ENCODE measurements at places on chromosomes 5 and 9.

DNA sequence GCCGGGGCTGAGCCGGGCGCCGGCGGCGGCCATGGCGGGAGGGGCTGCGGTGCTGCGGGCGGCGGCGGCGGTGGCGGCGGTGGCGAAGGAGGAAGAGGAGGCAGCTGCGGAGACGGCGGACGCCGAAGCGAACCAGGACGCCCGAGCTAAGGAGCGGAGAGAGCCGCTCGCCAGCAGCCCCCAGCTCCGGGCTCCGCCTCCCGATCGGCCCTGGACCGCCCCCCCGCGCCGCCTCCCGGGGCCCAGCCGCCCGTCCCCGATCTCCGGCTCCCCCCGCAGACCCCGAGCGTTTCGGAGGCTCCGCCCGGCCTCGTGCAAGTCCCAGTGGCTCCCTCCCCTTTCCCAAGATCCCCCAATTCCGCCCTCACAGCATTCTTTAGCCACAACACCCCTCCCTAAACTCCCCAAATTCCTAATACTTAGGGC is at the start of gene ASTN2:
Gene ASTN2 (minus strand): TSS at position 152 of the 426 bp plus-strand sequence. CDS start 119 bp downstream, at position 33.
- DNase-seq, result no peak
- no peaks in the 10 kb centered on the region for H3K36me3 ChIP-seq
- H3K4me1 ChIP-seq, result no peaks in the 10 kb centered on the region
- H3K27me3 ChIP-seq, result peaks cover 2% of the 10 kb centered on the region
- H3K4me3 ChIP-seq, result no peak within 1 kb of the TSS

DNA sequence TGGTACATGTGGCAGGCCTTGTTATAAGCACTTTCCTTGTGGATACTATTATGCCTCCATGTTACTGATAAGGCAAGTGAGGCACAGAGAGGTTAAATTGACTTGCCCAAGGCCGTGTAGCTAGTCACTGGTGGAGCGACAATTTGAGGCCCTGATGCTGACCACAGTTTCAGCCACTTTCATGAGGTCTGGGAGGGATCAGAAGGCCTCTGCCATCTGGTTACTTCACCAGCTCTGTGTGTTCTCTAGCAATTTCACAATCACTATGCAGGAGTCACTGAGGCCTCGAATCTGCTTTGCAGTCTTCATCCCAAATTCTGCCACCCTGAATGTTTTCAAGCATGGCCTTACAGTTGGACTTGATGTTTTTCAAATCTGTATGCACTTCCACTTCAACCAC is 9.1 kb downstream of the LRRC70 start:
- peaks cover 1% of the 10 kb centered on the region for H3K27me3 ChIP-seq
- no peak overlapping the region for H3K27ac ChIP-seq
- no peak for DNase-seq

GRCh38 chr5:100697970-100698369 is 162.8 kb downstream of the FAM174A start:
- no peaks in the 10 kb centered on the region for H3K27me3 ChIP-seq
- no peaks in the 10 kb centered on the region for H3K4me1 ChIP-seq

DNA sequence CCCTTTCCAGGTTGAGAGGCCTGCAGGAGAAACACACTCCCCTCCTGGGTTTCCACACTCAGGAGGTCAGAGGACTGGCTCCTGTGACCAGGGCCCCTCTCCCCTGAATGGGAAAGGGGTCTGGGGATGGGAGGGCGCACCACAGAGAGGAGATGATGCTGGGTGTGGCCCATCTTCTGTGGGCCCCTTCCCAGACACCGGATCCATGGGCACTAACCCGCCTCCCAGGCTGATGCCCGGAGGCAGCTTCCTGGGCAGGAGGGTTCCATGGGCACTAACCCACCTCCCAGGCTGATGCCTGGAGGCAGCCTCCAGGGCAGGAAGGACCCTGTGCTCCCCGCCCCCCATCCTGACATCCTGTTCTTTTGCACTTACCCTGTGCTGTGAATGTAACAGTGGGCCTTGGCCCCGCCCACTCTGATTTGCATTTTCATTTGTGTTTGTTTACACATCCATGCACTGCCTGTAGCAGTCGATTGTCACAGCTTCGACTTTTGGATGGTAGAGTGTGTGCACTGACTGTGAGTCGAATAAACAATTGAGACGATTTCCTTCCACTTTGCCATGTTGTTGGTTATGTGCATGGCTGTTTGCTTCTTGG is 9.3 kb upstream of the DOLPP1 start:
- no peaks in the 10 kb centered on the region for H3K36me3 ChIP-seq
- H3K4me1 ChIP-seq, result no peaks in the 10 kb centered on the region
- no peak overlapping the region for H3K27ac ChIP-seq
- H3K27me3 ChIP-seq, result peaks cover 1% of the 10 kb centered on the region
- DNase-seq, result no peak

GRCh38 chr9:2181792-2182191 is 166.6 kb downstream of the SMARCA2 start:
- no peak for DNase-seq
- no peak overlapping the region for H3K27ac ChIP-seq
- peaks cover 20% of the 10 kb centered on the region for H3K4me1 ChIP-seq
- no peak overlapping the region for H3K4me3 ChIP-seq

GRCh38 chr9:133534346-133535291 is at the start of gene ADAMTSL2:
Gene ADAMTSL2 (plus strand): TSS chr9:133534704. CDS start chr9:133536713, 2,009 bp downstream.
- H3K4me3 ChIP-seq, result no peak within 1 kb of the TSS
- H3K27ac ChIP-seq, result no peak within 1 kb of the TSS
- H3K4me1 ChIP-seq, result peaks cover 5% of the 10 kb centered on the region
- no peaks in the 10 kb centered on the region for H3K36me3 ChIP-seq

DNA sequence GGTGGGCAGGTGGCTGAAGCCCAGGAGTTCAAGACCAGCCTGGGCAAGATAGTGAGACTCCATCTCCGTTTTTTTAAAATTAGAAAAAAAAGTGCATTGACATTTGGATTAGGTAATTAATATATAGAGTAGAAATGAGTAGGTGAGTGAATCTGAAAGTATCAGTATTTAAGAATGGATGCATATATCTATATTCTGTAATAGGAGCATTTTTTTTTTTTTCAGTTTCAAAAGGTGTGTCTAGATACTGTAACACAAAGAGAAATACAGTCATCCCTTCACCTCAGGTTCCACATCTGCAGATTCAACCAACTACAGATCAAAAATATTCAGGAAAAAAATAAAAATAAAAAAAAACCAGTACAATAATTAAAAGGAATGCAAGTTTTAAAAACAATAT is 50.8 kb downstream of the RBM27 start:
- no peaks in the 10 kb centered on the region for H3K4me1 ChIP-seq
- no peak overlapping the region for H3K27ac ChIP-seq
- H3K4me3 ChIP-seq, result no peak overlapping the region
- H3K27me3 ChIP-seq, result no peaks in the 10 kb centered on the region
- DNase-seq, result no peak

GRCh38 chr5:170313344-170313743 is 15.8 kb upstream of the LCP2 start:
- DNase-seq, result no peak
- H3K27me3 ChIP-seq, result peaks cover 2% of the 10 kb centered on the region
- no peak overlapping the region for H3K27ac ChIP-seq

- H3K4me1 ChIP-seq, result peaks cover 50% of the 10 kb centered on the region
- peaks cover 25% of the 10 kb centered on the region for H3K36me3 ChIP-seq
- no peak for DNase-seq
- H3K27ac ChIP-seq, result peak overlapping the region; percentile 72
- peaks cover 2% of the 10 kb centered on the region for H3K27me3 ChIP-seq
- peak overlapping the region; percentile 43 for H3K4me3 ChIP-seq
Measured at GRCh38 chr5:78627175-78627574, 21.4 kb downstream of the LHFPL2 start.

- H3K27me3 ChIP-seq, result peaks cover 11% of the 10 kb centered on the region
- no peak overlapping the region for H3K27ac ChIP-seq
- no peak for DNase-seq
- no peaks in the 10 kb centered on the region for H3K36me3 ChIP-seq
Measured at GRCh38 chr5:7394889-7395431, 978 bp upstream of the ADCY2 start.
